ENCODE measurements at places on chromosomes 7 and 10.

GRCh38 chr10:52485462-52485861 lies 171.4 kb downstream of the DKK1 start:
- no peak for DNase-seq

DNA sequence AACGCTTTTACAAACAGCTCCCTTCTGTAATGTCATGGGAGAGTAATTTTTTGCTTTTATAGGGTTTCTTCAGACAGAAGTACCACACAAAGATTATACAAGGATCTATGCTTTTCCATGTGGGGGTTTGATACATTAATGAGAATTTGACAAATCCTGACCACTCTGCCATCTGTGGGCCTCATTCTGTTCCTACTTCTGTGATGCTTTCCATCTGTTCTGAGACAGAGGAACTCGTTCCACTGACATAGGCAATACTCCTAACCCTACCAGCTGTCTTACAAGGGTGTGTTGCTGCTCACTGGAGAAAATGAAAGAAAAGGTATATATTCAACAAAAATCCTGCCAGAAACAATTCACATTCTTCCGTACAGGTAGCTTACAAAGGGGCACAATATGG lies 59.4 kb upstream of the NAMPT start:
- no peak for DNase-seq

DNA sequence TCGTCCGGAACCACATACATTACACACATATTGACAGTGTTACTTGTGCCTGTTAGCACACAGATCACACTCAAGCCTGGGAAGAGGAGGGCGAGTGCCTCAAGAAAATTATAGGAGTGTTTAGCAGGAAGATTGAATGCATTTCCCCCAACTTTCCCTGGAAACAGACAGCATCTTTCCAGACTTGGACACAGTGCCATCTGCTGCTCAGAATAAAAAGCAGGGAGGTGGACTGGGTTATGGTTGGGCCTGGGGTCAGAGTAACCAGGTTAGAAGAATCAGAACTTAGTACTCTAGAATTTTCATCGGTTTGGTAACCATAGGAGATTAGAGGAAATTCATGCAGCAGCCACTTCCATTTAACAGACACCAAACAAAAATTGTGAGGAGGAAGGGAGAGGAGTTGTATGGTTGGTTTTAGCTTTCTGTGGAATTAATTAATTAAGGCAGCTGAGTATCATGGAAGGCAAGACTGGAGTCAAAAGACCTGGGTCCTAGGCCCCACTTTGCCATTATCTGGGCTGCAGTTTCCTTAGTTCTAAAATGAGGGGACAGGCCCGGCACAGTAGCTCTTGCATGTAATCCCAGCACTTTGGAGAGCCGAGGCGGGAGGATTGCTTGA lies 43.4 kb upstream of the OPTN start:
- DNase-seq, result no peak

DNA sequence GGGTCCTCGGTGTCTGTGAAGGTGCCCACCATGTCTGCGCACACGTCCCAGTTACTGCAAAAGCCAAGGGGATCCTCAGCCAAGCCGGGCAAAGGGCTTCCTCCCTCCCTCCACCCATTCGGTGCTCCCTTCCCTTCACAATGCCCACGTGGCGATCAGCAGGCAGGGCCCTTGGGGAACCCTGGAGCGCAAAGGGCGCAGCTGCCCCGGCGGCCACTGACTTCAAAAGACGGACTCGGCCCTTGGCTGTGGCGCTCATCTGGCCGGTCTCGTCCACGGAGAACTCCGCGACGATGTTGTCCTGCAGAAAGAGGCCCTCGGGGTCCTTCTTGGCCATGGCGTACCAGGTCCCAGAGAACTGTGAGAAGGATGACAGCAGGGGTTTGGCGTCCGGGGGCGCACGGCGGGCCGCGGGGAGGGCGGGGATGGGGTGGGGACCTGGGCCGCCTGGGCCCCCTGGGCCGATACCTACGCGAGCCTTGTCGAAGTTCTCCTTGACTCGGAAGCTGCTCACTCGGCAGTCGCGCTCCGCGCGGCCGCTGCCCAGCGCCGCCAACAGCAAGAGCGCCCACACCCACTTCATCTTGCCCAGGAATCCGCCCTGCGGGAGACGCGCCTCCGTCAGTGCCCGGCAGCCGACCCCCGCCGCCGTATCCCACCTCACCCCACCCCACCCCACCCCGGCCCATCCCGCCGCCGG lies 439 bp downstream of the RBP4 start:
- no peak for DNase-seq

DNA sequence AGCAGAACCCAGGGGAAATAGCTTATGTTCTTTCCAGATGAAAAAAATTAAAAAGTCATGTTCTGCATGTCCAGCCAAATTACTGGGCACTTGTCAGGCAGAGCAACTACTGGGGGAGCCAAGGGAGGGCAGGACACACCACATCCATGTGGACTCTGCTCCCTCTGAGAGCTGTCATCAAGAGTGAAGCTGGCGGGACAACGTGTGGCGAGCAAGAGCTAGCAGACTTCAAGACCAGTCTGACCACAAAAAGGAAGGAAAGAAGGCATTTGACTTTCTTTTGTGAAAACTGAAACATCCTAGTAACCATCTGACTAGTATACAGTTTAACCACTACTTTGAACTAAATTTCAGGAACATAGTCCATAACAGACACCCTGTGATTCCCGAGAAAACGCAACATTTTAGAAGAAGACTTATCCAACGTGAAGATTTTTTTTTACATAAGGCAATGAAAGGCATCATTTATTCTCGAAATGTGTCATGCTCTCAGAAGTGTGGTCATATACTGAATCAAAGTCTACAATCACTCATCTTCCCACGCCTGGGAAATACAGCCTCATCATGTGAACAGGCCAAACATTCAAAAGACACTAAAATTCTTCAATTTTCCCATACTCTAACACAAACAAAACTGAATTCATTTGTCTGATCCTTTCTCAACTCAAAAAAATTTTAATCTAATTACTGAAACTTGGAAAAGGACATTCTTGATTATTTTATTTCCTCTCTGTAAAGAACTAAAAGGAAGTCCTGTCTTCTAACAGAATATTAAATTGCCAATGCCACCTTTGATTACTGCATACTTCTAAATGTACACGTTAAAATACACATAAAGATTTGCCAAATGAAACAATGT lies 15.5 kb downstream of the CYTH3 start:
- no peak for DNase-seq

DNA sequence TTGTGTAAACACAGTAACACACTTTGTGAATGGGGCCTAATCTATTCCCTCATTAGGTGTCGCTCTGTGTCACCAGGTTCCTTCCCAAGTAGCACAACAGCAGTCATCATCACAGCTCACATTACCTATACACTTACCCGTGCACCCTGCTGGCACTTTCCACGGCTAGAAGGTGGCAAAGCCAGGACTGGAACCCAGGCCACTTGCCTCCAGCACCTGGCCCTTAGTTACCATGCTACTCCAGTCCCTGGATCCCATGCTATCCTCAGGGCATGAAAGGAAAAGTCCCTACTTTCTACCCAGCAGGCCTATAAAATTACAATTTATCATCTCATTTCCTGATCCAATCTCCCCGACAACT lies 18.4 kb downstream of the SMURF1 start:
- DNase-seq, result no peak

- no peak for DNase-seq
Observed at GRCh38 chr7:139782932-139783331, 5.1 kb upstream of the HIPK2 start.

- no peak for DNase-seq
Observed at GRCh38 chr10:43679509-43679908, 30.8 kb upstream of the ZNF32 start.

DNA sequence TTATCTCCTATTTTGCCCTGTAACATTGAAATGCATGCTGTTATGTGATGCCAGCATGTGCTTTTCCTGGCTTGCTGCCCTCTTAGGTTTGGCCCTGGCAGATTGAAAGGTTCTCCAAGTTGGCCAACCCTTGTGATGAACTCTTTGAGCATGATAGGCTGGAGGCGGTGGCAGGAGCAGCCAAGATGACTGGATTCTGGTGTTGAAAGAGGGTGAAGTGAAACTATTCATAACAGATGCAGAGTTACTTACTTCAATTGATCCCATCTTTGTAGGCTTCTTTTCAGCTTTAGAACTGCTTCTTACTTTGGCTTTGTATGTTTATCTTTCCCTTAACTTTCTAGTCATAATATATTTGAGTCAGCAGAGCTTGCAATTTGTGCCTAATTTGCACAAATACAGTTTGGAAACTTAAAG lies 57.6 kb downstream of the BICC1 start:
- no peak for DNase-seq

DNA sequence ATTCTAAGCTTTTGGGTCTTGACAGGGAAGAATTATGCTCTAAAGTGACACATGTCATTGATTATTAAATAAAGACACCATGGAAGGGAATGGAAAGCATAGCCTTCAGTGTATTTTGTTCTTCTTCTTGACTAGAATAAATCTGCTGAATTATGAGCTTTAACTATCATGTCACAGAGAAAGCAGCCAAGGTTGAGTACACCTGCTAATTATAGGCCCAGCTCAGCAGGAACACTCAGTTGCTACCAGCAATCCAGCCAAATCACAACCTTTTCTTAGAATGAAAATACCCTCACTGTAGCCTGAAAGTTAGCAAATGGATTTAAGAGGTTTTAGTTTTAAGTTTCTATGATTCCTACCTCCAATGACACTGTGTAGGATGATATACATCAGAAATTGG lies 225.3 kb upstream of the RHOBTB1 start:
- no peak for DNase-seq

- DNase-seq, result no peak
Observed at GRCh38 chr7:29306319-29306991, 111.9 kb downstream of the CHN2 start.

GRCh38 chr7:96663871-96664445 lies 45.7 kb downstream of the SEM1 start:
- no peak for DNase-seq

GRCh38 chr7:72030994-72031667 lies 381.0 kb downstream of the CALN1 start:
- no peak for DNase-seq

DNA sequence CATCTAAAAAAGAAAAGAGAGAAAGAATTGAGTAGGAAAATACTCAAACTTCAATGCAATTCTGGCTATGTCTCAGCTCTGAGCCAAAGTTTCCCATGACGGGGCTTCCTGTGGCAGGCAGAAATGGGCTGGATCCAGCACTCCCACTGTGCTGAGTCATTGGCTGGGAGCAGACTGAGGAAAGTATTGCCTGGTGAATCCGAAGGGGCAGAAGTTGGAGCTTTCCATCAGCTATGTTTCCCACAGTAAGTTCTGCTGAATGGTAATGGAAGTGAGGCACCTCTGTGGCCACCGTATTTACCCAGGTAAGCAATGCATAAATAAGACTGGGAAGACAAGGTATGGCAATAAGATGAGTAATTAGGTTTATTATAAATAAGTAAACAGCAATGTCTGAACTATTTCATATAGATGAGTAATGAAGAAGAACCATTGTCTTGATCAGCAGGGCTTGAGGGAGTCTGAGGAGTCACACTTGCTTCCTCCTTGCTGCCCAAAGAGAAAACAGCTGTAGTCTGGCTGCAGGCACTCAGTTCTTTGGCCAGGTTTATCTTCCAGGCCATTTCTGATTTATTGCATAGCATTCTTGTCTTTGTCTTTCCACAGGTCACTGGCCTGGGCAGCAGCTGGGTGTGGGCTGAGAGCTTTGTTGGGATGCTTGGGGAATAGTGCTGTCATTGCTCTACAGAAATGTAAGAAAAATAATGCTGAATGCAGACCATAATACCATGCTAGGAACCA lies 255.3 kb downstream of the DNAJB9 start:
- DNase-seq, result no peak

- no peak for DNase-seq
Observed at GRCh38 chr7:110607050-110607857, 483.7 kb upstream of the LRRN3 start.

DNA sequence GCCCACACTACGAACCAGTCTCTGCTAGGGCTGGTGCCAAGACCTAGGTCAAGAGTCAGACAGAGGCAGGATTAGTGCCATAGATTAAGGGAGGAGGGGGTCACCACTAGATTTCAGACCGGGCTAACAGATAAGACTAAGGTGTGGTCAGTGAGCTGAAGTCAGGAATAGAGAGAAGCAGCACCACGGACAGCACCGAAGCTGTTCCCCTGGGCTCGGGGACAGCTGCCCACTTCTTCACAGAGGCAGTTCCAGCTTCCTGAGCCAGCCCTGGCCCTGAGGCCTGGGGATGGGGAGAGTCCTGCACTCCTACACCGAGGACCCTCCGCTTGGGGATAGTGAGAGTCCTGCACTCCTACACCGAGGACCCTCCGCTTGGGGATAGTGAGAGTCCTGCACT lies 11.2 kb upstream of the JAKMIP3 start:
- DNase-seq, result no peak

DNA sequence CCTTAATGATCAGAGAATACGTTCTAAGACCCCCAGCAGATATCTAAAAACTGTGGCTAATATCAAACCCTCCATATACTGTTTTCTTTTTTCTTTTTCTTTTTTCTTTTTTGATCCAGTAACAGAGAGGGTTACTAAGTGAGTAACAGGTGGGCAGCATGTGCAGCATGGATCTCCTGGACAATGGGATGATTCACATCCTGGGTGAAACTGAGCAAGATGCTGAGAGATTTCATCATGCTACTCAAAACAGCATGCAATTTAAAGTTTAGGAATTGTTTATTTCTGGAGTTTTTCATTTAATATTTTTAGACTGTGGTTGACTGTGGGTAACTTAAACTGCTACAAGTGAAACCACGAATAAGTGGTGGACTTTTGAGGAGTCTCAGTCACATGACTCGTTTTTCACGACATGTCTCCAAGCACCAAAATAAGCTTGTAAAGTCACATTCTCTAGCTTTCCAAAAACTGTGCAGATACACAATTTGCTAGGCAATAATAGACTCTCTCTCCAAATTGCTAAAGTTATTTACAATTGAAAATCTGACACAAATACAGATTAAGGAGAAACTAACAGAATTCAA lies 716.2 kb downstream of the NXPH1 start:
- no peak for DNase-seq

DNA sequence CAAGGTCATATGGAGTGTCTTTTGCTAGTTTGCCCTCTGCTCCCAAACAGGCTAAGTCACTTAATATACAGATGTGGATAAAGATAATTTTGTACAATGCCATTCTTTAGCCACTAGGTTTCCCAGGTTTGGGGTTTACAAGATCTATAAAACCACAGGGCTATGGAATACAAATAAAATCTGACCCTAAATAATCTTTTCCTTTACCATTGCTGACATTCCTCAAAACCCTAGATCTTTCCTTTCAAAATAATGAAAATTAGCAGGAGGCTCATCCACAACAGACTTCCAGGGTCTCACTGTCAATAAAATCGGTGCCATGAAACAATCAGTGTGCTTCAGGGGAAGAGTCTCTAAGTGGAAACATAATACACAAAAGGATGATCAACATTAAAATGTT lies 148.4 kb downstream of the CPEB3 start:
- DNase-seq, result no peak

GRCh38 chr7:157890921-157891401 lies 554.2 kb downstream of the DNAJB6 start:
- peak; percentile 45 for DNase-seq

DNA sequence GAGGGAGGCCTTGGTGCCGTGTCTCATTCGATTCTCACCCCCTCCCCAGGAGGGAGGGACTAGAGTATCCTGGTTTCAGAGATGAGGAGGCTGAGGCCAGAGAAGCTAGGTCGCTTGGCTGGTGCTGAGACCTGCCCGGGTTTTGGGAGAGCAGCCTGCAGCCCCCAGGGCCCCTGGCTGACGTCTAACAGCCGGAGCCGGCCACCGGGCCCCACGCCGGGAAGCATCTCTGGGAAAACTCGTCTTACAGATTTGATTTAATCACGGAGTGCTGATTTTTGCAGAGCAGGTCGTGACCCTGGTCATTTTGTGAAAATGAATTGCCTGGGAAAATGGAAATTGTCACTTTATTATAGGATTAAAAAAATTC lies 97.5 kb downstream of the MICALL2 start:
- no peak for DNase-seq

- DNase-seq, result no peak
Observed at GRCh38 chr7:28516390-28517172, 104.3 kb downstream of the CREB5 start.

Data from T-cell (primary cell).